NCI-H82 (cell line): ENCODE measurements at places on chromosomes 2 and 18.

GRCh38 chr2:21552981-21553380 is 429.2 kb downstream of the TDRD15 start:
- no peak for DNase-seq

- DNase-seq = no peak
Measured at GRCh38 chr2:197240421-197241041, 70.0 kb downstream of the ANKRD44 start.

DNA sequence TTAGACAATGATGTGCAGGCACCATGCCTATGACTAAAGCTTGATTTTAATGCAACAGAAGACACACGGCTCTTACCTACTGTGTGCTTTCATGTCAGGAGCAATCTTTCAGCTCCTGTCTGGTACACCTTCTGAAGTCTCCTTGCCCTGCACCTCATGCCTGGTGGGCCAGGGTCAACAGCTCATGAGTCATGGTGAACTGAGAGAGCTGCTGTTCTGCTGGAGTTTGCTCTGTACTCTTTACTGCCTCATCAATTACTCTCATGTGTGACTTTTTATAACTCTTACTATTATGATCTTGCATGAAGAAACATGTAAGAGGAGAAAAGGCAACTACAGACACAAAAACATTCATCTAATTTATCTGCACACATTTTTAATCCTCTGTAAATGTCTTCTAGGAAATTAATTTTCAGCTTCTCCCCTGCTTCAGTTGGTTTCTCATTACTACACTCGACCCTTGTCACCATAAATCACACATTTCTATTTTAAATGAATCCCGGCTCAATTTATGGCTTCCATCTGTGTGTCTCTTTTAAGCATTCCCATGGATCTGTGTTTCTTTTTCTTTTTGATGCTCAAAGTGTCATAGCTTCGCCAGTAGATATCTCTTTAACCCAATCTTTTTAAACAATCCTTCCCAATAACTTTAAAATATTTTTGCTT is 9.7 kb downstream of the SERPINB7 start:
- DNase-seq = no peak

- DNase-seq = peak; percentile 30
Measured at GRCh38 chr2:238945433-238946150, 97.7 kb downstream of the TWIST2 start.

DNA sequence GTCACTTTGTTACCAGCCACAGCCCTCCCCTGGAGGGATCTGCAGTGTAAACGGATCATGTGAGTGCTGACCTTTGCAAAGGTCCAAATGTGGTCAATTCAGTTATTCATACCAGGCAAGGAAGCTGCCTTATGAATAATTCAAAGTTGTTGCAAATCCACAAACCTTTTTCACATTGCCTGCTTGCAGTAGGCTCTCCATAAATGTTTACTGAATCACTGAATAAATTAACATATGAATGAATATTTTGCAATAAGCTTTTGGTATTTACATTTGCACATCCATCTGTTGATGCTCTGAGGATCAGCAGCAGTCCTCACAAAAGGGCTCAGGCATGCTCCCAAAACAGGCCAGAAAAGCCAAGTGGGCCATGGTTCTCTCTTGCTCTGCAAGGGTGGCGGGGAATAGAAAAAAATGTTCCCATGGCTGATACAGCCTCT is 156.8 kb downstream of the VAPA start:
- no peak for DNase-seq

DNA sequence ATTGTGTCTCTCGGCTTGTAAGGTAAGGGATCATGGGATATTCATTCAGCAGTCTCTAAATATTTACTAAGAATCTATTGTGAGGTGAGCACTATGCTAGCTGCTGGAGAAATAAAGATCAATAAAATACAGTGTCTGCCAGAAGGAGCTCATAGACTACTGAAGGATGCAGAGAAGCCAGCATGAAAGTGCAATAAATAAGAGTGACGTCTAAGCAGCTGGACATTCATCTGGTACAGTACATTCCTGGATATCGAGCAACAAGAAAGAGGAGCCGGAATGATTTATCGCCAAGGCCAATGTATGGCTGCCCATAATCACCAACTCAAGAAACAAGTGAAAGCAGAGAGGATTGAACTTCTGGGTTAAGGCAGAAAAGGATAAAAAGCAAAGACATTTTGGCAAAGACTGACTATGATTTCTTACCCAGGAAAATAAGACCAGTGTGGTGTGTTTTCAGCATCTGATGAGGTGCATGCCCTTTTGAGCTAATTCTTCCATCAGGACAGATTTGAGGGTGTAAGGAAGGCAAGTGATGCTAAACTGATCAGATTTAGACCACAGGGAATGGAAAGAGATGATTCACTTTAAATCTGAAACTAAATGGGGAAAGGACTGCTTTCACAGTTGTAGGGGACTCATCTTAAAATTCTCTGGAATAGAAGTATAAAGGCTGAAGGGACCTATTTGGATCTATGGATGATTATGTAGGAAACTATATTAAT is 18.7 kb upstream of the LMAN1 start:
- DNase-seq = peak; percentile 39

- DNase-seq = no peak
Measured at GRCh38 chr2:234107861-234108260, 57.4 kb downstream of the SPP2 start.

- no peak for DNase-seq
Measured at GRCh38 chr2:224994242-224994823, 47.9 kb downstream of the DOCK10 start.

GRCh38 chr2:20120569-20121416 is 69.4 kb upstream of the LAPTM4A start:
- DNase-seq = no peak

GRCh38 chr18:13725566-13726231 is 659 bp downstream of the FAM210A start:
- DNase-seq = peak; percentile 37

DNA sequence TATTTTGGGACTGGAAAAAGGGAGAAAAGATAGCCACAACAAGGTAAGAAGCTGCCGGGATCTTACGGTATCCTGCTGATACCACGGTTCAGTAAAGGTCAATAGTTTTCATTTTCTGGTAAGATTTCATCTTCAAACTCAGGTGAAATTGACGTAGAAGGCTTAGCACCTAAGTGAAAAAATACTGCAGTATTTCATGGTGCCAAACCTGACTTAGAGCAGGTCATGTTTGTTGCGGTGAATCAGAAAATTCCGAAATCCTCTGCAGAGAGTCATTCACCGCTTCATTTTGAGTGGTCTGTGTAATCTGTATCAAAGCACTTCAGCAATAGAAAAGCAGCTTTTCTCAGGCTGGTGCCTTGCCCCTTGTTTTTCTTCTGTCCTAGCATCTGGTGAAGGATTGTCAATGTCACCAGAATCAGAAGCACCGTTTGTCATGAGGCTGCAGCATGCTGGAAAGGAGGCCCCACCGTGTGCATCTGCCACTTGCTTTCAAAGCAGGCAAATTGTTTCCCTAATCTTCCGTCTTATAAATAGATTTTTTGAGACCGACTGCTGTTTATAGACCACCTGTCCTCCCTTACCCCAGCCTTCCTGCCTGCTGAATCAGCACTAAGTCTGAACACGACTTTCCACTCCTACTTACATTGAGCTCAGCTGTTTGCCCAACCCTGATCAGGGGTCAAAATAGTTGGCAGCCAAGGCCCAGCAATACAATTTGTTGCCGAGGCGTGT is 156.3 kb downstream of the EML6 start:
- peak; percentile 99 for DNase-seq

DNA sequence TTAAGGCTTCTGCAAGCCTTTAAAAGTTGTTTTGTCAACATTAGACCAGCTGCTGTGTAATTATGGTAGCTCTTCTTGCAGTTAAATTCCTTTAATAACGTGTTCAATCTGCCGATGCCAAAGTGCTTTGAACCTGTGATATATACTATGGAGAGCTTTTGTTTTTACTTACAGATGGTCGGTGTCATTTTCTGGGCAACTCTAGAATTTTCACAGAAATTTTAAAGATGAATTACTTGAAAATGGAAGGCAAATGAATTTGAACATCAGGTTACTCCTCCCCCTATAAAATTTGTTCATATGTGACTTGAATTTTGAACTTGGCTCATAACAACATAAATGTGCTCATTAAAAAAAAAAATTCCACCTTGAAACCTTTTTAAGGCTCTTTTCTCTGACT is 23.0 kb downstream of the LYPD6 start:
- peak; percentile 28 for DNase-seq

- DNase-seq = no peak
Measured at GRCh38 chr18:8409151-8409550, 200.1 kb upstream of the RAB12 start.

- DNase-seq = no peak
Measured at GRCh38 chr2:150036622-150037021, 449.0 kb upstream of the MMADHC start.
